NCI-H748 treated with DMSO at 0.1 percent for 48 hours (cell line): ENCODE measurements at places on chromosomes 2 and 18.

- no peak for DNase-seq
Measured at GRCh38 chr2:109254174-109254904, 125.3 kb downstream of the SH3RF3 start.

GRCh38 chr18:13501891-13502290 is 224.5 kb downstream of the FAM210A start:
- DNase-seq = no peak

GRCh38 chr18:32902568-32903330 is 129.9 kb upstream of the KLHL14 start:
- no peak for DNase-seq

DNA sequence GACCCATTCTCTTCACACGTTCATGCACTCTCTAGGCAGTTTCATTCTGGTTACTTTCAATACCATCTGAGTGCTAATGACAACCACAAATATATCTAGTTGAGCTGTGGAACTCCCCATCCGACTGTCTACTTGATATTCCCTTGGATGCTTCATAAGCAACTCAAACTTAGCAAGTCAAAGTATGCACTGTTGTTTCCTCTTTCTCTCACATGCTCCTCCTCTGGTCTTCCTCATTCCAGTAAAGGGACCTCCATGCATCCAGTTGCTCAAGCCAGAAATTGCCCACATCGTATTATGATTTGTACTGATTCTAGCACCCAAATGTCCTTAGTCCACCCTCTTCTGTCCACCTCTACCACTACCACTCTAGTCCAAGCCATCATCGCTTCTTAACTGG is 22.3 kb downstream of the SEMA4F start:
- no peak for DNase-seq

GRCh38 chr18:2538844-2539243 is 32.5 kb downstream of the METTL4 start:
- DNase-seq = peak; percentile 12

GRCh38 chr2:236762628-236763027 is 193.0 kb downstream of the ACKR3 start:
- no peak for DNase-seq

DNA sequence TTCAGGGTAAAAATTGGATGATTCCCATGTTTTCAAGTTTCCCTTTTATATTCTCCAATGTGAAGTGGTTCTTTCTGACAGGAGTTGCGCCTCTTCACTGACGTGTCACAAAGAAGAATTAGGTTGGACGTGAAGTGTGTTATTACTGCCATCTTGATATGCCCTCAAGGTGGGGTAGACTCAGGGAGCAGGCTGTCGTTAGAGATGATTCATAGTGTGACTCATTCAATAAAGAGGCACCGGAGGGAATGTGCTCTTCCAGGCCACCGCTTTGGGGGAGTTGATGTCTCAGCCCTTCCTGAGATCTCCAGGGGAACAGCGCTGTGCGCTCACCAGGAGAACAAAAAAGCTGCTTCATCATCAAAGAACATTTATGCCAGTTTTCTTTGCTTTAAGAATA is 3.6 kb upstream of the DGKD start:
- no peak for DNase-seq

- DNase-seq = no peak
Measured at GRCh38 chr2:120391911-120392665, 46.2 kb downstream of the INHBB start.

DNA sequence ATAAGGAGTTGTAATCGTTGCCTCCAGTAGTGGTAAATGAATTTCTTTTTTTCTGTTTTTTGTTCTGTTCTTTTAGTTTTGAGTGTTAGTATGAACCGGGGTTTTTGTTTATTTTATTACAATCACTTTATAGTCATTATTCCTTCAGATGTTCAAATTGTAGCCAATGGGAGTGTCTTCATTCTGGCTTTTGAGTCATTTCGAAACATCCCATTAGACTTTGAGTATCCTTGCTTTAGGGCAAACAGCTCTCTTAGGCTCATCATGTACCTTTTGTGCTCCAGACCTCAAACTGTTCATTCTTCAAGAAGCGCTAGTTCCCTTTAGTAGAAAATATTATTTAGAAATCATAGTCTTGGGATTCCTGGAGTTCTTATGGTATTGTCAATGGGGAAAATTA is 54.2 kb upstream of the PAX3 start:
- DNase-seq = no peak

DNA sequence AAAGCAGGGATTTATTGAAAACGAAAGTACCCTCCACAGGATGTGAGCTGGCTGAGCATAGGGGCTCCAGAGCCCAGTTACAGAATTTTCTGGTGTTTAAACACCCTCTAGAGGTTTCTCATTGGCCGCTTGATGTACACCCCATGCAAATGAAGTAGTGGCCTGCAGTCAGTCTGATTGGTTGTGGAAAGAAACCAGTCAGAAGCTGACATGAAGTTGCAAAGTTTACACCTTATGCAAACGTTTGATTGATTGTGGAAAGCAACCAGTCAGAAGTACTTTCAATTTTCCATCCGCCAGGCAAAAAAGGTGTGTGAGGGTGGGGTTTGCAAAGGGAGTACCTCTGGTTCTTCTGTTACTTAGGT is 62.3 kb downstream of the VWA3B start:
- peak; percentile 28 for DNase-seq

- DNase-seq = no peak
Measured at GRCh38 chr2:39408351-39409136, 28.5 kb downstream of the MAP4K3 start.

DNA sequence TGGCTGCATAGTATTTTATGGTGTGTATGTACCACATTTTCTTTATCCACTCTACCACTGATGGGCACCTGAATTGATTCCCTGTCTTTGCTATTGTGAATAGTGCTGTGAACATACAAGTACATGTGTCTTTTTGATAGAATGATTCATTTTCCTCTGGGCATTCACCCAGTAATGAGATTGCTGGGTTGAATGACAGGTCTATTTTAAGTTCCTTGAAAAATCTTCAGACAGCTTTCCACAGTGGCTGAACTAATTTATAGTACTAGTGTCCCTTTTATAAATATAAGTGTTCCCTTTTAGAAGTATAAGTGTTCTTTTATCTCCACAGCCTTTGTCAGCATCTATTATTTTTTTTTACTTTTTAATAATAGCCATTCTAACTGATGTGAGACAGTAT is 303.9 kb upstream of the EPHA4 start:
- no peak for DNase-seq

GRCh38 chr2:210269148-210269547 is 43.9 kb upstream of the ACADL start:
- no peak for DNase-seq

GRCh38 chr2:176637486-176638166 is 368.4 kb downstream of the MTX2 start:
- DNase-seq = no peak

DNA sequence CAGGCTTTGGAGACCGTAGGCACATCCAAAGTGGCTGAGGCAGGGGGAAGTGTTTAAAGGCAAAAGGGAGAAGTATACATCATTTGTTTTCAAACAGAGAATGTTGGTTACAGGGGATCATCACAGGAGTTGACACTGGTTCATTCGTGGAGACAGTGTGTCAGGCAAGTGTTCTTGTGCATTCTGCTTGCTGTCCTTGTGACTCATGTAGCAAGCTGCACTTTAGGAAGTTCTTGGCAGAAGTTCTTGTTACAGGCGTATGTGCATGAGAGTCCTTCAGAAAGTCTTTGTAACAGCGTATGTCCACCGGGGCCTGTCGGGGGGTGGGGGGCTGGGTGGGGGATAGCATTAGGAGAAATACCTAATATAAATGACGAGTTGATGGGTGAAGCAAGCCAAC is 36.5 kb upstream of the B4GALT6 start:
- no peak for DNase-seq

- DNase-seq = no peak
Measured at GRCh38 chr2:178243961-178244360, 49.6 kb downstream of the OSBPL6 start.

- no peak for DNase-seq
Measured at GRCh38 chr2:193377789-193378188, 1183.1 kb upstream of the TMEFF2 start.

DNA sequence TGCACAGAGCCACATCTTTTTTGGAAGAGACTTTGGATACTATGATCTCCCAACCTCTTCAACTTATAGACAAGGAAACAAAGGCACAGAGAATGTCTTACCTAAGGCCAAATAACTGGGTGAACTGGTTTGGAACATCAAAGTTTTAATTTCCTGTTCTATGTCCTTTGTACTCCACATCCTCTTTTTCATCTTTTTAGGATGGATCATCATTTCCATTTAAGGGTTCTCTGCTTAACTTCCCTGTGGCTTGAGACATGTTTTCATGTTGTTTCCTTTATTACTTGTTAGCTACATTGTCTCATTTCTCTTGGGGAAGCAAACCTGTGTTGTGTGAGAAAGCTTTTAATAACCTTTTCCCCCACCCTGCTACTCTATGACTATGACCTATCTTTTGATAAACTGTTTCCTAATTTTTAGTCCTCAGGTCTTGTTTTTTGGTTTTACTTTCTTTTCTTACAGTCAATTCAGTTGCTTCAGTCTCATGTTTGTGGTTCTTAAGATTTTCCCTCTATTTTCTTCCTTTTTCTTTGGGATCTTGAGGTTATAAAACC is 22.5 kb upstream of the RMND5A start:
- no peak for DNase-seq

GRCh38 chr2:151623631-151624030 is 110.6 kb downstream of the NEB start:
- DNase-seq = no peak

GRCh38 chr18:45275367-45276113 is 339.7 kb upstream of the SLC14A2 start:
- DNase-seq = peak; percentile 37

GRCh38 chr2:68726100-68726499 is 8.5 kb upstream of the ARHGAP25 start:
- no peak for DNase-seq

DNA sequence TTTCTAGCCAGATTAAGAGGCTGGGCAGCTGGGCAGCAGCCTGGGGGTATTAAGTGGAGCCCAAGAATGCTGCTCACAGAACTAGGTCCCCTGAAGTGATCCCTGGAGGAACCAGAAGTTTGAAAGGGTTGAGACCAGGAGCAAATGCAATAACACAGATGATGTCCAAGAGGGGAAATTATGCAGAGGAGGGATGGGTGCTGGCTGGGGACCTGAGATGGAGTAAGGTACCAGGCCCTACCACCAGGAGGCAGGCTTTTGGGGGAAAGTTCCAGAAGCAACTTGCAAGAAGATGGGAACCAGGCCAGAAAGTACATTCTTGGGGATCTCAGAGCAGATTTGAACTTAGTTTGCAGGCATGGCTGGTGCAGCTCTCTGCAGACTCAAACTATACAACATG is 175.1 kb downstream of the NCK2 start:
- DNase-seq = no peak

- no peak for DNase-seq
Measured at GRCh38 chr2:215504547-215504946, 68.7 kb upstream of the FN1 start.

GRCh38 chr2:145652571-145653545 is 1132.9 kb upstream of the ZEB2 start:
- no peak for DNase-seq

DNA sequence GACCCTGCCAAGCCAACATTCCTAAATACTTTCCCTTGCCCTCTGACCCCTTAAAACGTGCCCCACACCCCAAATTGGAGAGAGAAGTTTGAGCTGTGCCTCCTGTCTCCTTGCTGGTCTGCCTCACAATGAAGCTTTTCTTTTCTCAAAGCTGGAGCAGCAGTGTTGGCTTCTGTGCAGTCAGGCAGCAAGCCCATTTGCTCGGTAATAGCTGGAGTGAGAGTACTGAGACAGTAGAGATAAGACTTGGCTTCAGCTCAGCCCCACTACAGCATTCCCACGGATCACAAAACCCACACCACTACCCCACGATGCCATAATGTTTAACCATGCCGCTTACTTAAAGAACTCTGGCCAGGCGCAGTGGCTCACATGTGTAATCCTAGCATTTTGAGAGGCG is 73.0 kb downstream of the NCAPH start:
- no peak for DNase-seq

DNA sequence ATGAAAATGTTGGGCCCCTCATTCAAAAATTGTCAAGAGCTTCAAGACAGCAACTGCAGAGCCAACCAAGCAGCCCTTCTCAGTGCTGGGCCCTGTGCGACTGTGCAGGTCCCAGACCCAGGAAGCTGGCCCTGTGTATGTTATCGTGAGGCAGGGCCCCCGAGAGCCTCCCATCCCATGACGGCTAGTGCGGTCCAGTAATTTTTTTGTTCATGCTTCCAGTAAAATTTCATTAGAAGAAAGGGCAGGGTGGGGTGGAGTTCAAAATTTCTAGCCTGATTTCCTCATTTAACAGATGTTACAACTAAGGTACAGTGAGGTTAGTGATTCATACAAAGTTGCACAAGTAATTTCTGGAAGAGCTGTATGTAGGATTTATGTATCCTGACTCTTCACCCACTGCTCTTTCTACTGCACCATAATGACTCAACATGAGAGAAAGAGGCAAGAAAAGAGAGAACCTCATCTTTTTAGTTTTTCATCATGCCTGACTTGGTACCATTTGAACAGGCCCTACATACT is 105.5 kb downstream of the ZEB2 start:
- no peak for DNase-seq

DNA sequence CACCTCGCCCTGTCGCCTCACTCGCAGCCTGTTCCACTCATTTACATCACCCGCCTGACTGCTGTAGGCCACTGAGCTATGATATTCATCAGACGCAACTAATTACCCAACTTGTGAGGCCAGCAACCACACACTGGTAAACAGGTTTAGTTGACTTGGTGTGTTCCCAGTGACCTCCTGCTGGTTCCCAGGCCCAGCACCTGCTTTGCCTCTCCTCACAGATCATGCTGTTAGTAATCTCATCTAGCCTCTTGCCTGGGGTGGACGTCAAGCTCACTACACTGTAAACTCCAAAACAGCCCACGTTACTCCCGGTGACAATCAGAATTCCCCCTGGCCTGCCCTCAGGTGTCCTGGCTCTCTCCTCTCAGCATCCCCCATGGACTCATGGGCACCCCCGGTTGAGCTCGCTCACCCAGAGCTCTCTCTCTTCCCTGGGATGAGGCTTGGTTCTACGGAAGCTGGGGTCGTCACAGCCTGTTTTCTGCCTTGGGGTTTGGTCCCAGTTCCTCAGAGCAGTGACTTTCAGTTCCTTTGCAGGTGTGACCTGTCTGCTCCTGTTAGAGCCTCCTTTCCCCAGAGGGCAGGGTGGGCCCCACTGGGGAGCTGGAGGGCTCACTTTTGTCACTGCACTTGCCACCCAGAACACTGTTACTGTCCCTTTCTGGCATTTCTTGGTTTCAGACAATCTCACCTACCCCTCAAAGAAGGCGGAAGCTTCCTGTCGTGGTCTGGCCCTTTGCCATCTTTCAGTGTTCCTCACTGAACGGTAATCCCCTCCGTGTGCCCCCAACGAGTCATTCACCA is 40.3 kb downstream of the INPP5D start:
- no peak for DNase-seq

- DNase-seq = no peak
Measured at GRCh38 chr2:101899871-101900270, 91.9 kb upstream of the IL1R2 start.

- DNase-seq = no peak
Measured at GRCh38 chr18:78526923-78527711, 452.5 kb upstream of the SALL3 start.

GRCh38 chr18:78737006-78737915 is 242.4 kb upstream of the SALL3 start:
- no peak for DNase-seq
